ENCODE measurements at places on chromosomes 12 and 14. TPM values are rescaled to one million over a fixed set of nuclear protein-coding genes. Genes with fewer than 3 reads are reported as not detected.
A peak's percentile ranks its signal among the peaks of the same experiment; 100 is the strongest.

DNA sequence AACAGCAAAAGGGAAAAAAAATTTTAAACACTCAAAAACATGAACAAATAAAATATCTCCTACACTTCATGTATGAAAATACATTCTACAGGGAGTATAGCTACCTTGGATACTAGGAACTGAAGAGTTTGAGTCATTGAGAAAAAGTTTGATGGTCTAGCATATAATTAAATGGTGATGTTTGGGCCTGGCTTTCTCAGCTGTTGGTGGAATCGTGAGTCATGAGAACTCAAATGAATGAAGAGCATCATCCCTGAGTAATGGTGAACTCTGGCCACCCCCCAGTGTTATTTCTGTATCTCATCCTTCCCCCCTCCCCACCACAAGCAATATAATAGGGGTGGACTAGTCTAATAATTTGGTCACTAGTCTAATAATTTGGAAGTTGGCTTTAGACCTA is 6.7 kb upstream of the SLC6A15 start:
- no peak overlapping the region for H3K27ac ChIP-seq
- no peak overlapping the region for H3K4me3 ChIP-seq
- H3K36me3 ChIP-seq: no peaks in the 10 kb centered on the region
- no peak for DNase-seq

Gene TEX52
- not detected for polyA plus RNA-seq

Gene APOF
- not detected for polyA plus RNA-seq

- H3K27ac ChIP-seq: peak overlapping the region; percentile 92
- H3K27me3 ChIP-seq: no peaks in the 10 kb centered on the region
- peak overlapping the region; percentile 96 for H3K4me3 ChIP-seq
- no peak for DNase-seq
These were observed 701 bp downstream of the SPRING1 start for GRCh38 chr12:116736962-116737773.

GRCh38 chr14:65910108-65910786 is 497.7 kb downstream of the FUT8 start:
- H3K4me3 ChIP-seq: no peak overlapping the region
- peaks cover 20% of the 10 kb centered on the region for H3K27me3 ChIP-seq
- no peaks in the 10 kb centered on the region for H3K36me3 ChIP-seq
- peaks cover 8% of the 10 kb centered on the region for H3K4me1 ChIP-seq

Gene ANO2
- not detected for polyA plus RNA-seq

Gene TAS2R31
- not detected for polyA plus RNA-seq

Gene TMEM132D
- polyA plus RNA-seq: not detected

Gene CAPS2
- polyA plus RNA-seq: 2.1 TPM

DNA sequence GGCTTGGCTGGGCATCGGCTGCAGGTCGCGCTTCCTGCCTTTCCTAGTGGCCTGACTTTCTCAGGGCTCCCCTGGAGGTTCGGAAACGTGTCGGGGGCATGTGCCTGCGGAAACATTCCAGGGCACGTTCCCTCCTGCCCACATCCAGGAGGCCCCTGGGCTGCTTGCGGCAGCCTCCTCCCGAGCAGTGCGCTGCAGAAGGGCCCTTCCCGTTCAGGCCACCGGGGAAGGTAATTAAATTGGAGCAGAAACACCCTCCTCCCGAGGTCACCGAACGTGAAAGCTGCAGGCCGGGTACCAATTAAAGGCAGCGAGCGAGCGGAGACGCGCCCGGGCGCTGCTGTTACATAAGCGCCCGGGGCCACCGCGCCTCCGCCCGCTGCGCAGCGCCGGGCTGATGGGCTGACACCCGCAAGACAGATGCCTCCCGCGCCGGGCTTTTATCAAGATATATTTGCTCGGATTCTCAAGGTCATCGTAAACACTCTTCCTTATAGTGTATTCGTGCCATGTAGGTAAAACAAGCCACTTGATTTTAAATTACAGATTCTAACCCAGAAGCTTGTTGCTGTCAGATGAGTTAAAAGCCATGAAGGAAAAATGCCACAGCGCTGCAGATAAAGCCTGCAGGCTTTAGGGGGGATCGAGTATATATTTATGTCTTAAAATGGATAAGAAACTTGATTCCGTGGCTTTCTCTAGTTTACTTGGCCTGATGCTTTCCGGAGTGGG is 31.4 kb downstream of the SSPN start:
- H3K36me3 ChIP-seq: no peaks in the 10 kb centered on the region
- peak; percentile 8 for DNase-seq
- H3K27me3 ChIP-seq: peaks cover 12% of the 10 kb centered on the region
- H3K4me1 ChIP-seq: peaks cover 13% of the 10 kb centered on the region
- peak overlapping the region; percentile 67 for H3K4me3 ChIP-seq
- no peak overlapping the region for H3K27ac ChIP-seq

Gene EXOC3L4
- polyA plus RNA-seq: not detected

GRCh38 chr14:46063872-46064271 is 587.7 kb downstream of the RPL10L start:
- no peak overlapping the region for H3K27ac ChIP-seq
- no peaks in the 10 kb centered on the region for H3K36me3 ChIP-seq
- H3K27me3 ChIP-seq: no peaks in the 10 kb centered on the region
- H3K4me3 ChIP-seq: no peak overlapping the region

- H3K27me3 ChIP-seq: peaks cover 29% of the 10 kb centered on the region
- no peak overlapping the region for H3K4me3 ChIP-seq
- H3K36me3 ChIP-seq: no peaks in the 10 kb centered on the region
- no peak overlapping the region for H3K27ac ChIP-seq
These were observed 99.1 kb downstream of the TBC1D30 start for GRCh38 chr12:64923536-64923935.

Gene IL26
- not detected for polyA plus RNA-seq

DNA sequence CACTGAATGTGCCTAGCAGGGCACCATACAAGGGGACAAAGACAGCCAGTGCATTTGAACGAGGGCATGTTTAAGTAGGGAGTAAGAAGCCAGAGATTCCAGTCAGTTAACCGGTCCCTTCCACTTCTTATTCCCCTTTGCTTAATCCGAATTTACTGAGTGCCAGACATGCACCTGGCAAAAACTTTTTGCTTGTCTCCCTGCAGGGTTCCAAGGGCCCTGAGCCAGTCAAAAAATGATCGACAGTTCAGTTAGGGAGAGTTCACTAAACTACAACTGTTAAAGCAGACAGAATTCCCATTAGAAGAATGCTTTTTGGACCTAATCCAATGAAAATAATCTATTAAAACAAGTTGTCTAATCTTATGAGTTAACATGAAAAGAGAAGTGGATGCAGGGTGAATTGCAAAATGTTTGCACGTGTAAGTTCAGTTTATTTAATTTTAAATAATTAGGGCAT is 193.8 kb downstream of the TMTC2 start:
- H3K36me3 ChIP-seq: no peaks in the 10 kb centered on the region
- H3K4me1 ChIP-seq: no peaks in the 10 kb centered on the region
- no peak overlapping the region for H3K27ac ChIP-seq
- DNase-seq: no peak

- H3K27ac ChIP-seq: no peak overlapping the region
- peaks cover 58% of the 10 kb centered on the region for H3K4me1 ChIP-seq
- peak overlapping the region; percentile 7 for H3K4me3 ChIP-seq
- H3K36me3 ChIP-seq: peaks cover 8% of the 10 kb centered on the region
- H3K27me3 ChIP-seq: no peaks in the 10 kb centered on the region
These were observed 3.3 kb downstream of the CNOT2 start for GRCh38 chr12:70246580-70246979.

Gene TBC1D30
- not detected for polyA plus RNA-seq

DNA sequence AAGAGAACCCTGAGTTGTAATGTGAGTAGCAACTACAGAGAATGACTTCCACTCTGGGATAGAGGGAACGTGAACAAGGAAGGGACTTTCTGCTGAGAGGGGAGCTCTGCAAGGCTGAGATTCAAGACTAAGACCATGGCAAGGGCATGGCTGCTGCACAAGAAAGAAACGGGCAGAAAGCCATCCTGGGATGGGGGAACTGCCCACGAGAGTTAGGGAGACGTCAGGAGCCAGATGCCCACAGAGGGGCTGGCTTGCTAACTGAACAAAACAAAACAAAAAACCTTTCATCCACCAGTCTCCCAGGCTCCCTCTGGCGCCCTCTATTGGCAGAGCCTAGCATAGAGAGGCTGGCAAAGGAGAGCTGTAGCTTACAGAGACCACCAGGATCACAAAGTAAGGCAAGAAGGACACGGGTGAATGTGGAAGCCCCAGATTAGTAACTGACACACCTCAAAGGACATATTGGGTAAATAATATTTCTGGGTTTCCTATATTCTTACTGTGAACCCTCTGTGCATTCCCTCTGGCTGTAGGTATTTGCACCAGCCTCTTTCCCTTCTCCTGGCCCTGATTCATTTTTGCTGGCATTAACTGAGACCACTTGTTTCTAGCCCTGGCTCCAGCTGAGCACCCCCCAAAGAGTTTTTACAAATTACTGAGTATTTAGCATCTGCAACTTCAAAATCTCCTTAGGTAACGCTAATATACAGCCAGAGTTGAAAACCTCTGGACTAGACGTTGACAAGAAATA is 338.3 kb downstream of the EMP1 start:
- peaks cover 28% of the 10 kb centered on the region for H3K4me1 ChIP-seq
- H3K4me3 ChIP-seq: no peak overlapping the region
- no peaks in the 10 kb centered on the region for H3K36me3 ChIP-seq
- H3K27me3 ChIP-seq: peaks cover 1% of the 10 kb centered on the region

- H3K27me3 ChIP-seq: no peaks in the 10 kb centered on the region
- DNase-seq: no peak
- no peaks in the 10 kb centered on the region for H3K36me3 ChIP-seq
- no peak overlapping the region for H3K4me3 ChIP-seq
These were observed 115.4 kb downstream of the ESR2 start for GRCh38 chr14:64178814-64179213.

- no peaks in the 10 kb centered on the region for H3K27me3 ChIP-seq
- H3K36me3 ChIP-seq: peaks cover 33% of the 10 kb centered on the region
- no peak overlapping the region for H3K4me3 ChIP-seq
- H3K27ac ChIP-seq: no peak overlapping the region
- peaks cover 14% of the 10 kb centered on the region for H3K4me1 ChIP-seq
These were observed 9.7 kb downstream of the DCP1B start for GRCh38 chr12:1994429-1995143.

DNA sequence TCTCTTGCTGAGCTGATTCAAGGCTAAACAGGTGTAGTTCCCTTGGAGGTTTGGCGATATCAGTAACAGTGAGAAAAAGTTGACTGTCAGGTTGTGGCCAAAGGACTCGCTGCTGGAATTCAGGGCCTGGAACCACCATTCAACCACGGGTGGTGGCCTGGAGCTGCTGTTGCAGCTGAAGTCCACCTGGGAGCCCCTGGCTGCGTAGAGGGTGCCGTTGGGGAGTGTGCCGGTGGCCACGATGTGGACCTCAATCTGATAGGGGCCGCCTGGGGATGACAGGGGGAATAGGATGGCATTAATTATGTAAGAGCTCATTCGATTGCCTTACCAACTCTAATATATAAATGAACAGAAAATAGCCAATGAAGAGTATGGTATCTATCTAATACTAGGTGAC is 21.2 kb upstream of the WSB2 start:
- no peaks in the 10 kb centered on the region for H3K27me3 ChIP-seq
- H3K27ac ChIP-seq: peak overlapping the region; percentile 33
- no peaks in the 10 kb centered on the region for H3K36me3 ChIP-seq
- no peak for DNase-seq

Gene DHRS7
- 111 TPM for polyA plus RNA-seq

GRCh38 chr14:96184737-96185136 is 19.9 kb upstream of the BDKRB2 start:
- DNase-seq: no peak
- H3K4me3 ChIP-seq: no peak overlapping the region
- H3K27me3 ChIP-seq: peaks cover 65% of the 10 kb centered on the region
- no peaks in the 10 kb centered on the region for H3K4me1 ChIP-seq
- no peak overlapping the region for H3K27ac ChIP-seq

DNA sequence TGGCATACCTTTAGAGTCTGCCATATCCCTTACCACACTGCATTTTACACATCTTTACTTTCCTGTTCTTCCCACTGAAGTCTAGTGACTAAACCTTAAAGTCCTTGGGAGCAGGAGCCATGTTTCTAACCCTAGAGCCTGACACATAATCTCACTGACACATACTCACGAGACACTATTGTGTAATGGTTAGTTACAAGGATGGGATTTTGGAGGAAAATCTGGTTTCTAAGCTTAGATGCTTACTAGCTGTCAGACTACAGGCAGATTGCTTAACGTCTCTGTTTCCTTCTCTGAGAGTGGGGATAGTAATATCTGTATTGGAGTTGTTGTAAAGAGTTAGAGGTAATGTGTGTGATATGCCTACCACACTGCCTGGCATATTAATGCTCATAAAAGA is 6.2 kb upstream of the DYRK4 start:
- no peak for DNase-seq
- no peaks in the 10 kb centered on the region for H3K27me3 ChIP-seq
- H3K36me3 ChIP-seq: peaks cover 7% of the 10 kb centered on the region
- no peak overlapping the region for H3K27ac ChIP-seq

- peaks cover 8% of the 10 kb centered on the region for H3K27me3 ChIP-seq
- H3K4me3 ChIP-seq: no peak overlapping the region
- no peak for DNase-seq
These were observed 4.7 kb downstream of the VSIG10 start for GRCh38 chr12:118098911-118099671.

- peaks cover 8% of the 10 kb centered on the region for H3K27me3 ChIP-seq
- no peaks in the 10 kb centered on the region for H3K36me3 ChIP-seq
- no peak for DNase-seq
- peaks cover 7% of the 10 kb centered on the region for H3K4me1 ChIP-seq
- no peak overlapping the region for H3K27ac ChIP-seq
These were observed 54.1 kb downstream of the MAP1LC3B2 start for GRCh38 chr12:116613256-116613655.

DNA sequence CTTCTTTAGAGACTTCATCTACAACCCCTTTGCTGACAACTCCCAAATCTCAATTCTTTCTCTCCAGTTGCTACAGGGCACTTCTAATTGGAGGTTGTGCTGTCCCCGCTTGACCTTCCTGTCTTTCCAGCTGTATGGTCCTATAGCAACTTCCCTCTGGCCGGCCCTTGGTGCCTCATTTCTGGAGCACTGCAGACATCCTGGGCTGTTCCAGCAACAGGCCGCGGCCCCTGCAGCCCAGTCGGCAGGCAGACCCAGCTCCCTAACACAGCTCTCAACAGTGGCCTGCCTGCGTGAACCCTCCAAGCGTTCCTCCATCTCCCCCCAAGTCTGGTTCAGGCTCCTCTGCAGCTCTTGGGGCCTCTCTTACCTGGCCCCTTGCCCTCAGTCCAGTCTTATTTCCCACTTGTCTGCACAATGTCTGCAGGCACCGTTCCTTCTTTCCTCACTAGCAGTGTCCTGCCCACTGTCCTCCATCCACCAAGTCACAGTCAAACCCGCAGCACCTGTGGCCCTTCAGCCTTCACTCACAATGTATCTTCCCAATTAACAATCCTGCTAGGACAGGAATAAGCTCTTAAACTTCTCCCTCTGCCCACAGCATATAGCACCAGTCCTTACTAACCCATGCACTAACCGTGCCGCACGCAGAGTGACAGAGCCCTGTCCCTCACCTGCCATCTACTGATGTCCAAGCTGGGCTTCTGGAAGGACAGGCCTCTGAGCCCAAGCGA is 1.6 kb upstream of the EML1 start:
- no peaks in the 10 kb centered on the region for H3K36me3 ChIP-seq
- no peak overlapping the region for H3K27ac ChIP-seq
- no peak for DNase-seq
- H3K4me1 ChIP-seq: peaks cover 5% of the 10 kb centered on the region
- peaks cover 53% of the 10 kb centered on the region for H3K27me3 ChIP-seq
